ENCODE measurements at places on chromosomes 3 and 15. TPM values are rescaled to one million over a fixed set of nuclear protein-coding genes. Genes with fewer than 3 reads are reported as not detected.

DNA sequence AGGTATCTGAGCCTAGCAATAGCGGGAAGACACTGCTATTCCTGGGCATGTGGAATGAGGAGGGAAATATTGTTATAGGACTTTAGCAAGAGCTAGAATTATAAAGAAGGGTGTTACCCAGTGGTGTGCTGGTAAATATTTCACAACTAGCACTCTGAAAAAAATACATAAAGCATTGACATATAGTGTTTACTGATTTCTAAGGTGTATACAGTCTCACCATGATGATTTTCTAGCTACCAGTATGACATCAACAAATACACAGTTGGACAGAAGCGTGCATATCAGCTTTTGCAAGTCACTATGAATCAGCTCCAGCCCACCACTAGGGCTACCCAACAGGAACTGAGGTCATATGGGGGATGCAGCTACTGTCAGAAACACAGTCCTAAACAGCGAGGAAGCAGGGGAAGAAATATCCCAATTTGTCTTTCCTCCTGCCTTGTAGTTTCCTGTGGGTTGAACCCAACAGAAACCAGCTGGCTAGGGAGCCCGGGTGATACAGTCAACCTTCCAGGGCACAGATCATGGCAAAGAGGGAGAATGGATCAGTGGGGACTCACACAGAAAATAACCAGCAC is 39.6 kb downstream of the HGD start:
- DNase-seq = no peak

NR2E3 gene
- not detected for total RNA-seq

BOC gene
- 4.2 TPM for total RNA-seq

SAMD7 gene
- not detected for total RNA-seq

- DNase-seq = peak; percentile 49
Measured at GRCh38 chr3:193240850-193241706, at the start of gene PLAAT1. PLAAT1 (plus strand) TSS chr3:193241222; CDS start chr3:193255651, 14,429 bp downstream.

ARGFX gene
- not detected for total RNA-seq

- no peak for DNase-seq
Measured at GRCh38 chr3:126466886-126467610, 8.6 kb downstream of the ZXDC start.

DNA sequence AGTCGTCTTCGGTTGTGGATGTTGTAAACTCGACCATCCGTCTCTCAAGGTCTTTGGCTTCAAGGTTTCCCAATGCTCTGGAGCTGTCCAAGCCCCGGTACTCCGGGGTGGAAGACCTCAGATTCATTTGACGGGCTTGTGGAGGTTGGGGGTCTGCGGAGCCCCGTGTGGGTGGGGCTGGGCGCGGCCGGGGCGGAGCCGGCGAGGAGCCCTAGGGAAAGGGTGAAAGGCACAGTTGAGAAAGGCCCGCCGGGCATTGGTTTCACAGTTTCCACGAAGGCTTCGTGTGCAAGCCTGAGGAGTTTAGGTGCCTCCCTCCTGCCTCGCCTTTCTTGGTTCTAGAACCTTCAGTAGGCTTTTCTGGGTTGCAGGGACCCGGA is 360 bp upstream of the MGA start:
- DNase-seq = peak; percentile 87

GRCh38 chr3:59737241-59737640 is 687.4 kb upstream of the CFAP20DC start:
- no peak for DNase-seq

DNA sequence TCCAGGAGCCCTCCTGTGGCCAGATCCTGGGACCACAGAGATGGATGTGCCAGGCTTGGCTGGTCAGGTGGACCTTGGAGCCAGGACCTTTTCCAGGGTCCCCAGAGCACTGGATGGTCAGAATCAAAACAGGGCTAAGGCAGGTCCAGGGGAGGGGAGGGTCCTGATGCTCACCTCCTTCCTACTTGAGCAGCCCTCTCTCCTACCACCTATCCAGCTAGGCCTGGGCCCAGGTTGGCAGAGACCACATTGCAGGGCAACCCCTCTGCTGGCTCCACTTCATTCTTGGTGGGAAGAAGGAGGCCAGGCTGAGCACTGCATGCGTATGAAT is 28.5 kb upstream of the SFMBT1 start:
- DNase-seq = no peak

TICRR gene
- total RNA-seq = 0.20 TPM

- no peak for DNase-seq
Measured at GRCh38 chr3:12734960-12735359, 24.1 kb downstream of the TMEM40 start.

GCSAM gene
- total RNA-seq = 0.44 TPM

DNA sequence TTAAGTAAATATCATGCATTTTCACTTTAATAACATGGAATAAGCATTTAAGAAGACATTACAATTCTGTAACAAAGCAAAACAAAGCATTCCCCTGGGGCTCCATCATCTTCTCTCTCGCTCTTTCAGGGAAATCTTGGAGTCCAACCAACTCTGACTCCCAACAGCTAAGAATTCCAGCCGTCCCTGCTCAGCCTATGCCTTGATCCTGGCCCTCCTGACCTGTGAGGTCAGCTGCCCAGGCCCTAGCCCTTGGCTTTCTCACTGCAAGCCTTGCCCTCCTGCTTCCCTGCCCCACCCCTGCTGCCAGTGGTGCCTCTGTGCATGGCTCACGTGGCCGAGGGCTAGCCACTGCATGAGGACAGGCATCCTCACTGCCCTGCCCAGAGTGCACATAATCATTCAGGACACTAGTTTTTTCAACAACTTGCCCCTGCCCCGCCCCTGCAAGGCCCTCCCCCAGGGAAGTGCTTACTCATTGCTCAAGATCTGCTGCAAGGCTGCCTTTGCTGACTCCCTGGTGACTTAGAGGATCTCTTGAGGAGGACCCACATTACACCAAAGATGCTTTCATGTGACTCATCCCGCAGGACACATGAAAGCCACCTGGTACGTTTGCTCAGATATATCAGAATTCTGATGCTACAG is 37.6 kb downstream of the MTMR10 start:
- peak; percentile 35 for DNase-seq

GRCh38 chr3:143362115-143362991 is 242.8 kb downstream of the CHST2 start:
- DNase-seq = no peak

DNA sequence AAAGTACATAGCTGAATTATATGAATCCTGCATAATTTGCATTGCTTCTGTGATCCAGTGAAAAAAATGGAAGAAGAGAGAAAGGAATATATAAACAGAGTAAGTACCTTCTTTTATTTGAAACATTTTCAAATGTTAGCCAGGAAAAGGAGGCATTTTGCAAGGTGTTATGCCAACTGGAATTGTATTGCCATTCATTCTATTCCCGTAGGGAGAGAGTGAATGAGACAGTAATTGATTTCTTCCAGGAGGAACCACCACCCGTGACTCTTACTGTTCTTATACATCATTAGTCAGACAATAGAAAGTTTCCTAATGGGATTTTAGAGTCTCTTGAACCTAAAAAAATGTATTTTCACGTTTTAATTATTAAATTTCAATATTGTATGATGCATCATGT is 324.1 kb upstream of the ALCAM start:
- DNase-seq = no peak

GRCh38 chr15:95325763-95326404 is 1004.6 kb upstream of the NR2F2 start:
- no peak for DNase-seq

DNA sequence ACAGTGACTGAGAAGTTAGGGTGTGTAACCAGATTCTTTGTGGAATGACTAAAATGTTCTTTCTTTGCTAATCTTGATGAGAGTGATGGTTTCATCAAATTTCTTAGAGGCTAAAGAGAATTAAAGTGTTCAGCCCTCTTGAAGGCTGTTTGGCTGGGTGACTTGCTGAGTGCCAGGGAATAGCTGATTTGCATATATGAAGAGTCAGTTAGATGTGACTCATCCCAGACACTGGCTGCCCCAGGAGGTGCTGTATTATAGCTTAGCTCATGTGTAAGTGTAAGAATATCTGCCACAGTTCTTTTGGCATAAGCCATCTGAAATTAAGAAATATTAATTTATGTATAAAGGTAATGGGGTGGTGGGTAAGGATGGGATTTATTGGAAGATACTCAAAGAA is 535.1 kb downstream of the NLGN1 start:
- DNase-seq = no peak

- DNase-seq = no peak
Measured at GRCh38 chr15:65172531-65172930, 12.6 kb downstream of the CLPX start.

GRCh38 chr3:88057630-88058305 is 1.0 kb downstream of the CGGBP1 start:
- no peak for DNase-seq

DNA sequence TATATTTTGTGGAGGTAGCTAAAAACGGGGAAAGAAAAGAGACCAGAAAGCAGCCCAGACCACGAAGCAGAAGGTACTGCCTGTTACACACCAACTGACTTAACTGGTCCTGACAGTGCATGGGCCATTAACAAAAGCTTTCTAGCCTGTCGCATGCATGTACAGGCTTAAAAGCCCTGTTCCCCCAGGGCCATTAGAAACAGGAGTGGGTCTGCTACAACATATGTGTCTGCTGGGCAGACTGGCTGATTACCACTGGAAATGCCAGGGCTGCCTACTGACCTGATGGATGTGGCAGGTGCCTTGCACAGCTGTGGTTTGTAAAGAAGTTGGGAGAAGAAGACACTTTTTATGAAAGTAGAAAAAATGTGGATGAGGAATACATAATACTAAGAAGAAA is 137.4 kb downstream of the GAP43 start:
- no peak for DNase-seq

- no peak for DNase-seq
Measured at GRCh38 chr3:153976891-153977554, 144.2 kb upstream of the ARHGEF26 start.

NOX5 gene
- 2.1 TPM for total RNA-seq

GRCh38 chr15:86193716-86194380 is 114.2 kb downstream of the AGBL1 start:
- no peak for DNase-seq
